ENCODE measurements at places on chromosomes 4 and X.

DNA sequence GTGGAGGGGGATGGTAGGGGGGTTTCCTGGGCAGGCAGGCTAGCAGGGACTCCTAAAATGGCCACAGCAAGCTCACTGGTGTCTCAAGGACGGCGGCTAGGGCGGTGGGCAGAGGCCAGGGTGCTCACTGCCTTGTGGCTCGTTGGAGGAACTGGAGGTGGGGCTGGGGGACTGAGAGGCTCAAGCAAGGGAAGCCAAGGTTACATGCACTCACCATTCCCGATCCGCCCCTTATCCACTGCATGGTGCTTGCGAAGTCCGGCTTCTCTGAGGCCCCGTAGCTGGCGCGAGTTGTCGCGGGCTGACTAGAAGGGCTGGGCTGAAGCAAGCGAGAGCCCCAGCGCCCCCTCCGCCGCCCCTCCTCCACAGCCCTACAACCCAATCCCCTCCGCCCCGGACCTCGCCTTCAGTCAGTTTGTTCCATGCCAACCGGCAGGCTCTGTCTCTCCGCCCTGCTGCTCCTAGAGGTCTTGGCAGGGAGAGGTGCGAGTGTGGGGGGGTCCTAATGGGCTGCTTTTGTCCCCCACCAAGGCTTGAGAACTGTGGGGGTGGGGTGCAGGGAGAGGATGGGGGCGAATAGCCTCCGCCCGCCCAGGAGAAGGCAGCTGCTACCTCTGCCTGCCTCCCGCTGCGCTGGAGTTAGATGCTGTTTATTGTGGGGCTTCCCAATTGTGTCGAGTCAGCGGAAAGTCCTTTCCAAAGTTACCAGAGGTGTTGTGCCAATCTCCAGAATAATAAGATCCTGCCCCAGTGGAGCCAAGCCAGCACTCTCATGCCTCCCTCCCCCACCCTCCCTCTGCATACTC is at the start of gene ARHGEF9:
Gene ARHGEF9, minus strand, starts transcription at position 313 of the 806 bp plus-strand sequence. Its CDS starts 69 bp downstream, at position 244.
- peak; percentile 37 for DNase-seq

DNA sequence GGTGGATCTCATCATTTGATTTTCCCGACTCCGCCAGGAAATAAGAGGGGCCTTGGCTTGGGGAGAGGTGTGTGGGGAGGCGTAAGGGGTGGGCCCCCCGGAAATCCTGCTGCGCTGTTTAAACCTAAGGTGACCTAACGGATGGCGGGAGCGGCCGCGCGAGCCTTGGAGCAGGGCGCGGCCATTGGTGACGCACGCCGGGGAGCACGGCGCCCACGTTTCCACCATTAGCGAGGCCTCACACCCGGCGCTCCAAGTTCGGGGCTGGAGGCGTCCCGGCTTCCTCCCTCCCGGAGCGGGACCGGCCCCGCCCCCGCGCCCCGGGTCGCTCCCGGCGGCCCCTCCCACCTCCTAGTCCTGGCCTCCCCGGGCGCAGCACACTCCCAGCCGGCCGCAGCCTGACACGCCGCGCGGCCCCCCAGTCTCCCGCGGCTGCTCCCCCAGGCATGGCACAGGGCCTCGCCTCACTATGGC is at the start of gene SMS:
Gene SMS, plus strand, starts transcription at position 354 of the 474 bp plus-strand sequence. Its CDS starts 116 bp downstream, at position 470.
- DNase-seq, result peak; percentile 72

- no peak for DNase-seq
These were observed 22.8 kb downstream of the USP38 start for GRCh38 chr4:143207555-143207954.

DNA sequence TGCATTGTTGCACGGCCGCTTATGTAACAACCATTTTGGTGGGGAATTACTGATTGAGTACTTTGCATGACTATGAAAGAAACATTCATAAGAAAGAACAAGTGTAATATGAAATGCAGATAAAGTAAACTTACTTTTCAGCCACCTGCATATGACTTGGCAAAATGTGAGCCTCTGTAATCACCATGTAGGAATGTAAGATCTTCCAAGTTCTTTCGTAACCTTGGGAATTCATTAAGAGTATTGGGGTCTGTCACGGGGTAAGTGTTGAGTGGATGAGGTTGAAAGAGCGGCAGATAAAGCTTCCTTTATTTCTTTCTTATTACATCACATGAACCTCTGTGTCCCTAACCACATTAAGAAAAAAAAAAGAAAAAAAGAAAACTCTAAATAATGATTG is 348.5 kb upstream of the NR3C2 start:
- no peak for DNase-seq

- DNase-seq, result no peak
These were observed 474.7 kb downstream of the TRIML1 start for GRCh38 chr4:188613976-188614375.

DNA sequence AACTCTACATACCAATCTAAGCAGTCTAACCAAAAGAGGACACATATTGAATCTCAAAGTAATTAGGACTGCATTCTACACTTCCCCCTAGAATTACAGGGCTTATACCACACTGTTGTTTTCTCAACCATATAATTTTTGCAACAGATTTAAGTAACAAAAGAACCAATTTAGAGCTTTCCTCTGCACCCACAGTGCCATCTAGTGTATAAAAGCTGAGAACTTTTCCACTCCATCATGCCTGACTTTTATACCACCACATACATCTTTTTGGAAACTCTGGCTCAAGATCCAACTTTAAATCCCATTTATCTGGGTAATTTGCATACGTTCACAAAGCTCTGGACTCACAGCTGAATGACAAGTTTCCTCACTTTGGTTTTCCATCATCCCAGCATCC is 99.5 kb downstream of the EFHC2 start:
- DNase-seq, result no peak

DNA sequence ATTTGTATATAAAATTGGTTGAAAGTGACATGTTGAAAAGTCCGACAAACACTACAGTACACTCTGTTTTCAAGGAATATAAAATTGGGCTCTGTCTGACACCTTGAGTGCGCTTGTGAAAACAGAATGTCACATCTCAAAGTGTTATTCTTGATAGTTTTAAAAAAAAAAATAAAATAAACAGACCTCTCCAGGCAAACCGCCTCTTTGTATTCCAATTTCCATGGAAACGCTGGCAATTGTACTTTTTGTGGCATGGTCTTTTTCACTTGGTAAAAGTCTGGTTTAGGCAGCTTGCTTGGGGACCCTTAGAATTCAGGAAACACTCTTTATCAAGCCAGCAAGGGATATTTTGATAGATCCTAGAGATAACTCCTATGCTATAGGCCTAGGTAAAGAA is 302.5 kb downstream of the RAB28 start:
- no peak for DNase-seq

- DNase-seq, result peak; percentile 44
These were observed 24.3 kb upstream of the SRD5A3 start for GRCh38 chr4:55321707-55322264.

GRCh38 chrX:102720237-102721168 is at the start of gene GPRASP3:
TSS of gene GPRASP3 (plus strand) at chrX:102720743. CDS start at chrX:102748996, 28,253 bp downstream.
- DNase-seq, result peak; percentile 78

GRCh38 chrX:145727476-145727875 is 90.2 kb upstream of the SLITRK2 start:
- no peak for DNase-seq

DNA sequence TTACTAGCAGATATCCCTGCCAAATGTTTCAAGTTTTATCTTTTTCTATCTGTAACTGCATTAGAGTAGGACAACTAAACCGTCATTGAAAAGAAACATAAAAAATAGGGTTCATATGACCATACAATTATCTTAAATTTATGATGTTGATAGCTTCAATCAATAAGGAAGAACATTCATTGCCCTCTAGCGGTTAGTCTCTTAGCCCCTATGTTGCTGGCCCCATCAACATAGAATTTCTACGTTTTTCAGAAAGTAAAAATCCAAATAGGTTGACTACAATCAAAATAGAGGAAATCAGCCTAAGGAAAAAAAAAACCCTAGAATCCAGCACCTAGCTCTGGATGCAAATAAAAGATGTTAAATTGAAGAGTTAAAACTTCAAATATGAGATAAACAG is 225.1 kb upstream of the ITM2A start:
- no peak for DNase-seq

GRCh38 chrX:49260221-49260985 is 4.1 kb downstream of the FOXP3 start:
- no peak for DNase-seq

GRCh38 chr4:139229534-139230039 is 50.4 kb downstream of the MGARP start:
- peak; percentile 46 for DNase-seq

DNA sequence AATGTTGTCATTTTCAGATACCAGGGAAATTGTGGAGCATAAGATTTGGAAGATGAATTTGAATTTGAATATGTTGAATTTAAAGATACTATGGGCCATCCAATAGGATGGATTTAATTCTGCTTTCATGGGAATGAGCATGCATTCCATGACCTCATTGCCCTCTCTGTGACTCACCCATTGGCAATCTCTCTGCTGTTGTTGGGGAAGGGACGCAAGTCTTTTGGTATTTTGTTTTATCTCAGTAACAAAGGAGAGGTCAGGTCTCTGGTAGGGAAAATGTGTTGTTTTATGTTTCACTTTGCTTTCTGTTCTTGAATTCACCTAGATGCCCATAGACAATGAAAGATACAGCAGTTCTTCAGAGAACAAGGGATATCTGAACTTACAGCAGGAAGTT is 42.1 kb upstream of the MAGEA4 start:
- no peak for DNase-seq

DNA sequence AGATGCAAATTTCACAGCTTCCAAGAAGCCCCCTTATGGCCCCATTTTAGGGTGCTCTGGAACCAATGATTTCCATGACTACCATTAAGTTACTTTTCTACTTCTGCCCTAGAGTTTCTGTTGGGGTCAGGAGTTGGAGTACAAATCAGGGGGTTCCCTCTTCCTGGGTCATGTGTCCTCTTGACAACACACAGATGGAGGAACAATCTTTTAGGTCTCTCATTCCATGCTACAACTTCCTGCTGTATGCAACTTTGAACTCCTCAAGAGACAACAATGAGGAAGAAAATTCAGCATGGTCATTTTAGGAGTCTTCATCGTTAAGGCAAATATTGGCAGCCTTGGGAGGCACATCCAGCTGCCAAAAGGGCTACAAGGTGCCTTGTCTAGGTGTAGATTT is 79.7 kb downstream of the SEL1L3 start:
- no peak for DNase-seq

GRCh38 chr4:173699841-173700475 is 169.9 kb upstream of the HAND2 start:
- DNase-seq, result no peak

- DNase-seq, result no peak
These were observed 29.2 kb upstream of the CABS1 start for GRCh38 chr4:70305601-70306000.

- DNase-seq, result no peak
These were observed 41.9 kb upstream of the RELL1 start for GRCh38 chr4:37728064-37728463.

GRCh38 chr4:23161787-23162186 is 469.1 kb downstream of the GBA3 start:
- no peak for DNase-seq

DNA sequence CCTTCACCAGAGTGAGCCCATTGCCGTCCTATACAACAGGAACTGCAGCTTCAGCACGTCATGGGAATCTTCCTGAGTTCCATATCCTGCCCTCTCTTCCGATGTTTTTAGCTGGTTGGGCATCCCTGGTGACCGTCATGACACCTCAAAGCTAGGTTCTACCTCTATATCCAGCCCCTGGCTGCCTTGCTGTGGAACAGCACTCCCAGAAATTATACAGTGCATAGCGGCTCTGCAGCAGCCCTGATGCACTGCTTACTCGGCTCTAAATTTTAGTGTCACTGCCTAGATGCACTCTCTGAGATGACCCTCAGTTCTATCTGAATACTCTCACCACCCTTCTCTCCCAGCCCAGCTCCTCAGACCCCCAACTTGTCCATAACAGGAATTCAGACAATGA is 44.3 kb downstream of the ARHGEF38 start:
- DNase-seq, result no peak

GRCh38 chr4:72313121-72313520 is 255.9 kb downstream of the ADAMTS3 start:
- DNase-seq, result no peak

- no peak for DNase-seq
These were observed 2.9 kb downstream of the SLC30A9 start for GRCh38 chr4:41992967-41993857.

DNA sequence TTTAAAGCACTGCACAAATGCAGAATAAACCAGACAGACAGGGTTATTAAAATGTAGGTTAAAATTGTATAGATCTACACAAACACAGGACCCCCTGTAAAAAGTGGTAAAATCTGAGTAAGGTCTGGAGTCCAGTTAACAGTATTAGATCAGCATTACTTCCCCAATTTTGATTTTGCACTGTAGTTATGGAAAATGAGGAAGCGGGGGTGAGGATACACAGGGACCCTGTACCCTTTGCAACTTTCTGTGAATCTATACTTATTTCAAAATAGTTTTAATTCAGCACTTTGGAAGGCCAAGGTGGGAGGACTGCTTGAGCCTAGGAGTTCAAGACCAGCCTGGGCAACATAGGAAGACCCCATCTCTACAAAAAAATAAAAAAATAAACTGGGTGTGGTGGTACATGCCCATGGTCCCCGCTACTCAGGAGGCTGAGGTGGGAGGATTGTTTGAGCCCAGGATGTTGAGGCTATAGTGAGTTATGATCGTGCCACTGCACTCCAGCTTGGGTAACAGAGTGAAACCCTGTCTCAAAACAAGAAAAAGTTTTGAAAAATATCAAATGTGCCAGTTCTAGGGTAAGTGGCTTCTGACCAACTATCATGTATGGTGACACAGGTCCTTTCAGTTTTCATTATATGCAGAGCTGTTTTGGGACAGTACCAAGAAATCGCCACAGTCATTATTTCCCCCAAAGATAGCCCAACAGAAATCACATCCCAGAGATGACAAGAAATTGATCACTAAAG is 17.7 kb downstream of the SEL1L3 start:
- no peak for DNase-seq

GRCh38 chrX:1531096-1531890 is 5.7 kb downstream of the P2RY8 start:
- no peak for DNase-seq
